Natural killer cell (primary cell): ENCODE measurements at places on chromosomes 7 and 10.

DNA sequence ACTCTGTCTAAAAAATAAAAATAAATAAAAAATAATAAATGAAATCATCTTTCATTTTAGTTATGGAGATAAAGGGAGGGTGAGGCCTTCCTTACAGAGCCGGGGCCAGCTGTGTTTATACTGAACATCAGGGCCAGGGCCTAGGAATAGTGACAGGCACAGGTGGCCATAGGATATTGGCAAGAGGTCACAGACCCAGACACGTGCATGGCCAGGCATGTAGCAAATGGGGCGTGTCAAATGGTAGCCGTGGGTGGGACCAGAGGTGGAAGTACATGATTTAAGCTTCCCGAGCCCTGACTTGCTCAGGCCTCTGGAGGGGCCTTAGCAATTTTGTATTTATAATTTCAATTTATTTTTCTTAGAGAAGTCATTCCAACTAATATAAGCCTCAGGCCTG is 353.0 kb downstream of the ANKRD30A start:
- no peak for DNase-seq

- no peak for DNase-seq
These were observed 58.4 kb downstream of the NEURL1 start for GRCh38 chr10:103551619-103552602.

DNA sequence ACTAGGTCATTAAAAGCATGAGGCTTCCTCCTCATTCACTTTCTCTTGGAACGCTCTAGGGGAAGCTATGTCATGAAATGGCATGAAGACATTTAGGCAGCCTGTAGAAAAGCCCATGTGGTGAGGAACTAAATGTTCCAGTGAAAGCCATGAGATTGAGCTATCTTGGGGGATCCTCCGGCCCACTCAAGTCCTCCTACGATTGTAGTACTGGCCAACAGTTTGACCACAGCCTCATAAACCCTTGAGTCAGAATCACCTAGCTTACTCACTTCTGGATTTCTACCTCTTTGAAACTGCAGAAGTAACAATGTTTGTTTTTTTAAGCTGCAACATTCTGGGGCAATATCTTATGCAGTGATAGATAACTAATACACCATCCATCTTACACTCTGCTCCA is 605.1 kb downstream of the SORCS1 start:
- DNase-seq: no peak

DNA sequence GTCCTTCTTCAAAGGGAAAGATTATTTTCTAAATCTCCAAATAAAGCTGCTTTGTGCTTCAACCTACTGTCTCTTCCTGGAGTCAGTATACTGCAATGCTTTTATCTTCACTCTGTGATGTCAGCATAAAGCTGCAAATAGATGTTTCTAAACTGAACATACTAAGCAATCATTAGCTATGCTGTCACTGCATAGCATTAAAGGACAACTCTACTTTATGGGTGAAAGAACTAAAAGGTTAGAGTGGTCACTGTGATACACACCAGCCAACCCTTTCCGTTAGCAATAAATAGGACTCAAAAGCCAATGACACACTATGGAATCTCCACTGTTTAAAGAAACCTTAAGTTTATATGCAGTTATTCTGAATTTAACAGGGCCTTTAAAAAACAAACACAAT is 1.8 kb downstream of the CCDC186 start:
- no peak for DNase-seq

GRCh38 chr7:41198502-41198901 is 504.4 kb downstream of the INHBA start:
- DNase-seq: no peak

- DNase-seq: peak; percentile 90
These were observed at the start of gene RGS10 for GRCh38 chr10:119542357-119542987. Gene RGS10, minus strand, starts transcription at chr10:119542719. Its CDS starts 81 bp downstream, at chr10:119542638.

DNA sequence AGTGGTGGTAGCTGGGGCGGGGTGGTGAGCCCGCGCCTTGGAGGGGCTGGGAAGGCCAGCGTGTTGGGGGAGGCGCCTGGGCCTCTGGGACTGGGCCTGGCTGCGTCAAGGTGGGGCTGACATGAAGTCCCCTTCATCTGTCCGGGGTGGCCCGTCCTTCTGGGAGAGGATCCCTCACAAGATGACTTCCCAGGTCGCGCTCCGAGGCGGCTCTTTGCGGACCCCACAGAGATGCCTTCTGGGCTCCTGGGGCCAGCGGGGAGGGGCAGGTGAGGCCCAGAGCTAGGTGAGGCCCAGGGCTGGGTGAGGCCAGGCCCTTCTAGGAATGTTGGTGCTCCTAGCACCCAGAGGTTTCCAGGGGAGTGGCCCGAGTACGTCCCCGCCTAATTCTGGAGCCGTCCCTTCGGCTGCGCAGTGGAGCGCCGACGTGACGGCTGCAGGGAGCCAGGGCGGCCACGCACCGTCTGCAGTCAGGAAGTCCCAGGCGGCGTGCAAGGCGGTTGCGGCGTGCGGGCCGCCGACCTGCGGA is 58.2 kb upstream of the NUPR2 start:
- DNase-seq: no peak

- no peak for DNase-seq
These were observed 6.6 kb downstream of the PDIA4 start for GRCh38 chr7:149021725-149022062.

- no peak for DNase-seq
These were observed 9.0 kb upstream of the CHUK start for GRCh38 chr10:100238429-100238828.
